ENCODE measurements at places on chromosomes 11 and 22.

DNA sequence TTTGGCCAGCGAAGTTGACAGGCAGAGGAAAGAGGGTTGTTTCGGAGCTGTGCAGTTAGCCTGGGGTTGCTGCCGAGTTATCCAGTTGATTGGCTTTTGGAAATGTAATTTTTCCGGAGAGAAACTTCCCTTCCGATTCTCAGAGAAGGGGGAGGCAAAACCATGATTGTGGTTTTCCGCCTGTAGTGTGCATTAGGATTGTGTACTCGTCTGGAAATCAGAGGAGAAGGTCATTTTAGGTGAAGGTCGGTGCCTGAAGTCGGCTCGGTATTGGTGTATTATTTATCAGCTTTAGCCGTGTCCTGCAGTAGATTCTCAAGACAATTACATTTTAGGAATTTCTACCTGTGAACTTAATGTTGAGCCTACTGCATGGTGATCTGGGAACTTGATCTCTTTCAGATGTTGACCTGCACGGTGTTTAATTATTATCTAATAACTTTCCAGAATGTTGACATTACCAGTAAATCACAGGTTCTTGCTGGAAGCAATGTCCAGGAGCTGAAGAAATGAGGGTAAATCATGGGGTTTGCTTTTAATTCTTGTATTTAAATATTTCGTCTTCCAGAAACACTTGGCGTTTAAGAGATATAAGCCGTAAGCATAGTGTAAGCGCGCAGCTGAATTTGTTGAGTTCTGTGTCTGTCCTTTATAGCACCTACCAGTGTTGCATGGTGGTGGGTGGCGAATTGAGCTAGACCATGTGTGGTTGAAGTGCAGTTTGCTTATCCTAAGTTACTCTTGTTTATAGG, 1.3 kb downstream of the ARHGEF12 start:
- peak; percentile 24 for DNase-seq

GRCh38 chr22:38567531-38568285, 2.3 kb downstream of the DMC1 start:
- DNase-seq, result no peak

DNA sequence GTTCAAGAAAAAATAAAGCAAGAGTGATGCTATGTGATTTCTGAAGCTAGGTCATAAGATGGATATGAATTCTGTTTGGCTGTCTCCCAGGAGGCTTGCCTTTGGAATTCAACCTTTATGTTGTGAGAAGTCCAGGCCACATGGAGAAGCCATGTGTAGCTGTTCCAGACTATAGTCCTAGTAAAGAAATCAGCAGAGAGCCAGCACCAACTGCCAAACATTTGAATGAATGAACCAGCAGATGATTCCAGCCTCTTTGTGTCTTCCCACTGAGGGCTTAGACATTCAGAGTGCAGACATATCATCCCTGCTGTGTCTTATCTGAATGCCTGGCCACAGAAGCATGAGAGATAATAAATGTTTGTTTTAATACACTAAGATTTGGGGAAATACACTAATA, 1150.6 kb downstream of the DLG2 start:
- no peak for DNase-seq

GRCh38 chr22:33116841-33117547, 58.8 kb upstream of the SYN3 start:
- DNase-seq, result no peak

- no peak for DNase-seq
Measured at GRCh38 chr11:106001304-106002012, 20.6 kb downstream of the MSANTD4 start.

- no peak for DNase-seq
Measured at GRCh38 chr22:36901411-36902142, 11.9 kb upstream of the CSF2RB start.

DNA sequence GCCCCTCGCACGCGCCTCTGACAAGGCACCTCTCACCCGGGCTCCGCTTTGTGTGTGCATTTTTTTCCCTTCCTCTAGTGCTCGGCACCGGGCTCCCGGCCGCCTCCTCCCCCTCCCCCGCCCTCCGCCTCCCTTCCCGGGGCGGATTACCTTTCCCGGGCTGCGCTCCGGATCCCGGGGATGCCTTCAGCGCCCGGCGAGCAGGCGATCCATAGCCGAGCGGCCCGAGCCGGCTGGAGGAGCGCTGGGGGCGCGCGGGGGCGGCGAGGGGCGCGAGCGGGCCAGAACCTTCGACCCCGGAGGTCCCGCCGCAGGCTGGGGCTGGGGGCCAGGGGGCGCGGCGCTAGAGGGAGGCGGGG, 282 bp downstream of the MPPED2 start:
- DNase-seq, result no peak

GRCh38 chr11:65859095-65859811, 980 bp upstream of the MUS81 start:
- peak; percentile 99 for DNase-seq

DNA sequence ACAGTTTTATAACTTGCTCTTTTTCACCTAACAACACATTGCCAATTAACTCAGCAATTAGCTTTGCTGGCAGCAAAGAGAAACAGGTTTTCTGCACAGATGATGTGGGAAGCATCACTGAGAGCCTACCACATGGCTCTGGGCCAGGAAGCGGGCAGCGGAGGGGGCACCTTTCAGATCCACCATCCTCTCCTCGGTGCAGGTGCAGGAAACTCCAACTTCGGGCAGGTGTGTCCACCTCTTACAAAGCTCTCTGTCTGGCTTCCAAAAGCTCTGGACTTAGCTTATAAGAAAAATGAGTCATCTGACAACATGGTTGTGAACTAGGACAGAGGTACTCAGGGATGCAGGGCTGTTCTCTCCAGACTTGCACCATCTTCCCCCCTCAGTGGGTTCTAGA, 77.0 kb downstream of the RPS6KA4 start:
- no peak for DNase-seq

GRCh38 chr11:48193876-48194275, 22.7 kb upstream of the OR4B1 start:
- no peak for DNase-seq

DNA sequence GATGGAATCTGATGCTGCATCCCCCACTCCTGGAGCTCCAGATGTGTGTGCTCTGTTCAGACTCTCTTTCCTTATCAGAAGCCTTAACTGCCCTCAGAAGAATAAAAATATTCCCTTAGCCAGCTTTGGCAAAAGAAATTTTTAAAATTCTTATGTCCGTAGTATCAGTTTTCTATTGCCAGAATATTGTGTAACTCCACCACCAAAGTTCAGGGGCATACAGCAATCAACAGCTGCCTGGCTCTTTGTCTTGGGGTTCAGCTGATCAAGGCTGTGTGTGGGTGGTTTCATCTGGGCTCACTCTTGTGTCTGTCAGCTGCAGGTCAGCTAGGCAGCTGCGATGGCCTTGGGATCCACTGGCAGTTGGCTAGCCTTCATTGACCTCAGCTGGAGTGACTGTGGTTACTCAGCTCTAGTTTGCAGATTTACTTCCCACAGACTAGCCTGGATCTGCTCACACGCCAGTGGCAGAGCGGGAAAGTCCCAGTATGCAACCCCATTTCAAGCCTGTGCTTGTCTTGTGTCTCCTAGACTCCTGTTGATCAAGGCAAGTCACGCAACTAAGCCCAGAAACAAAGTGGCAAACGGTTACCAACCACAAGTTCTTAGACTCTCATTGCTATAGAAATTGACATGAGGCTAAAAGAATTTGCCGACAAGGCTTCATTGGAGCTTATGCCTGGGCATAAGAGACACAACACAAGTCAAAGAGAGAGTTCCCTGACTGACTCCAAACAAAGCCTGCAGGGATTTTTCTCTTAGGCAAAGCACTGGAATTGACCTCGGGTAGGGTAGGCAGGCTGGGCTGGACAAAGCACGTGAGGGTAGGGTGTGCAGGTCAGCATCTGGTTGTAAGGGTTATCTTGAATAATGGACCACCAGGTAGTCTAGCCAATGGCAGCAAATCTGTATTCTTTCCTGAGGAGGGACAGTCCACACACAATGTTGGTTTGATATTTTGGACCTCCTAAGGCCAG, 7.5 kb downstream of the TMEM138 start:
- no peak for DNase-seq

DNA sequence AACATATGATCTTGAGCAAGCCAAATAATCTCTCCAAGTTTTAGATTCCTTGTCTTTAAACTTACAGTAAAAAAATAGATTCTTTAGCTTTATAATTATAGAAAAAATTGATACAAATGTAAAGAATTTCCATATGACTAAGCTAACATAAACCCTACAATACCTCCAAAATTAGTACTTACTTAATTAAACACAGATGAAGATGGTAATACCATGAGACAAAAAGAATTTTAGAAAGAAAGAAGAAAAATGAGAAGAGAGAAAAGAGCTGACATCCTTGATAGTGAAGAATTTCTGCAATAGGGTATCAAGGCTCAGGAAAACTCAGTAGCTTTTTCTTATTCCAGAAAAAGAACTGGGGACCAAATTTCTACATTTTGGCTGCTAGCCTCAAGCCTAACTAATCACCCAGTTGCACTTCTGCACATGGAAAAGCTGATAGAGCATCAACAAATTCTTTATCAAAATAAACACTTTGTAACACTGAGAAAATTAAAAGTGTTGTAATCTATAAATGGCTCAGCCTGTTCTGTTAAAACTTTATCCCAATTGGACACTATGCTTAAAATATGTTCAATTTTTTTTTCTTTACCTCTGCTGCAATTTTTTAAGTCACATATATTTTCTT, 24.7 kb upstream of the SOX6 start:
- no peak for DNase-seq

DNA sequence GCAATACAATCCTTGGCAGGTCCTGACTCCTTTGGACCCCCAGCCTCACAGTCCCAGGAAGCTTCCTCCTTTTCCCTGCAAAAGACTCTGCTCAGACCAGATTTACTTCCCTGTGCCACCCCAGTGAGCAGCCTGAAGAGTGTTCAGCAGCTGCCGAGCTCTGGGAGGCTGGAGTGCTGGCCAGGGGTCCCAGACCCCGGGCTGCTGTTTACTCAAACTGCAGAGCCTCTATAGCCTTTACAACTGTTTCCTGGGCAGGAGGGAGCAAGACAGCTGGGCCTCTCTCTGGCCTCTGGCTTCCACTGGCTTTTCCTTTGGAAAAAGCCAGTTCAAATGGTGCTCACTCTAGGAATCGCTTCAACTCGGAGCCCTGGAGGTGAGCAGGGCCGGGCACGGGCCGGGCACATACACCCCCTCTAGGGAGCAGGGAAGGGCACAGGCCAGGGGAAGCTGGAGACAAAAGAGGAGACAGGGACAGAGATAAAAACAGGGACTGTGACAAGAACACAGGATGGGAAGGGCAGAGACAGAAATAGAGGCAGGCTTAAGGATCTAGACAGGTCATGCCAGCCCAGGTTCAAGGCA, 932 bp downstream of the IRAG1 start:
- no peak for DNase-seq

GRCh38 chr22:38731703-38732161, 24.1 kb downstream of the SUN2 start:
- DNase-seq, result no peak

DNA sequence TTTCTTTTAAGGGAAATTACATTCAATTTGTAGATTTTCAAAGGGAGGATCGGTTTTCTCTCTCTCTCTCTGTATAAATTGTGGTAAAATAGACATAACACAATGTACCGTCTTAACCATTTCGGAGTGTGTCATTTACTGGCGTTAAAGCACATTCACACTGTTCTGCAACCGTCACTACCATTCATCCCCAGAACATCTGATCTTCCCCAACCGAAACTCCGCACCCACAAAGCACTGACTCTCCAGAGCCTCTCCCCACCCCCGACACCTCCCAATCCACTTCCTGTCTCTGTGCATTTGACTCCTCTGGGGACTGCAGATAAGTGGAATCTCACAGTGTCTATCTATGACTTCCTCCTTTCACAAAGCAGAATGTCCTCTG, 15.9 kb upstream of the GRAMD4 start:
- no peak for DNase-seq

DNA sequence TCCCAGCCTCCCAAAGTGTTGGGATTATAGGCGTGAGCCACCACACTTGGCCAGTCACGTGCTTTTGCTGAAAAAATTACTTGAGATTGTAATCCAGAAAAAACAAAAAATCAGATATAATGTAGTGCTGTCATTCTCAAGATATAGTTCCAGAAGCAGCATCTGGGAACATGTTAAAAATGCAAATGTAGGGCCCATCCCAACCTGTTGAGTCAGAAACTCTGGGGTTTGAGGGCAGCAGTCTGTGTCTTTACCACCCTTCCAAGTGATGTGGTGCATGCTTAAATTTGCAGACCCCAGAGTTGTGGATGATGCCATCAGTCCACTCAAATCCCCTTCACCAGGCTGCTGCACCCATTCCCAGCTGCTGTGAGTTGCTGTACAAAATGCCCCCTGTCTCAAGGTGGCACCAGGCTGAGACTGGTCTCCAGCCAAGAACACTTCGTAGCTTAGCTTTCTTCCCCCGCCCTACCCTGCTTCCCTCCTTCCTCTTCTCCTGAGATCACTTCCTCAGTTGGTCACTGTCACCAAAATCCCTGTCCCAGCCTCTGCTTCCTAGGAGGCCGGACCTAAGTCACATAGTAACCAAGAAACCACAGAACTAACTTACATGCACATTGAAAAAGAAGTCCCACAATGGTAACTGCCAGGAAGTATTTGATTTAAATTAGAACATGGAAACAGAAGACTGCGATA, 18.2 kb upstream of the ARRB1 start:
- no peak for DNase-seq

DNA sequence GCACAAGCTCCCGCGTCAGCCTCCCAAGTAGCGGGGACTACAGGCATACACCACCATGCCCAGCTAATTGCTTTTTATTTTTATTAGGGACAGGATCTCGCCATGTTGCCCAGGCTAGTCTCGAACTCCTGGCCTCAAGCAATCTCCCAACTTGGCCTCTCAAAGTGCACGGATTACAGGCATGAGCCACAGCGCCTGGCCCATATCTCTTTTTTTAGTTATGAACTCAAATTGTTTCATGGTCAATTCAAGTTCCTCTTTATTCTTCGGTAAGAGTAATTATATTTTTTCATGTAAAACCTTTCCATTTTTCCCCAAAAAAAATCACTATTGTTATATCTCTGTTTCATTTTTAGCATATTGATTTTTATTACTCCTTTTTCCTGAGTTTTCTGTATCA, 25.5 kb downstream of the FCHSD2 start:
- no peak for DNase-seq

- no peak for DNase-seq
Measured at GRCh38 chr11:128506999-128507611, 80.3 kb downstream of the ETS1 start.

DNA sequence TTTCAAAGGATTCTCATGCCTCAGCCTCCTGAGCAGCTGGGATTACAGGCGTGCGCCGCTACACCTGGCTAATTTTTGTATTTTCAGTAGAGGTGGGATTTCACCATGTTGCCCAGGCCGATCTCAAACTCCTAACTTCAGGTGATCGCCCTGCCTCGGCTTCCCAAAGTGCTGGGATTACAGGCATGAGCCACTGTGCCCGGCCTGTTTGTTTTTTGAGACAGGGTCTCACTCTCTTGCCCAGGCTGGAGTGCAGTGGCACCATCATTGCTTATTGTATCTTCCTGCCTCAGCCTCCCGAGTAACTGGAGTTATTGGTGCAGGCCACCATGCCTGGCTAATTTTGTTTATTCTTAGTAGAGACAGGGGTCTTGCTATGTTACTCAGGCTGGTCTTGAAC, 8.1 kb downstream of the FADS2 start:
- DNase-seq, result no peak

DNA sequence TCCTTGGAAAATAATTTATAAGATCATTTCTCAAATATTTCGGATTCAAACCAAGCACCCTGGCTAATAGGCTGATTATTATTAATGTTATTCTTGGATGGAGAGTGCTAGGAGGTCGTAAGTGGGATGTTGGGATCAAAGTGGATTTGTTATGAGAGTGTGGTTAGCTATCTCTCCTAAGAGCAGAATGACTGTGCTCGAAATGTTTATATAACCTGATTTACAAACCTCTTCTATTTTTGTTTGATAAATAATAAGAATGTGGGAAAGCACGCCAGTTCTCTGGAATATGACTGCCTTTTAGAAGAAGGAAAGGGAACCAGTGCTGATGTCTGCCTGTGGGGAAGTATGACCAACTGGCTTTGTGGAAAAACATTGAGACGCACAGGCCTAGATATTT, 527.5 kb downstream of the NTM start:
- DNase-seq, result no peak

All from NCI-H2227 treated with DMSO at 0.1 percent for 48 hours (cell line).